ENCODE measurements at places on chromosomes 6 and 20.

DNA sequence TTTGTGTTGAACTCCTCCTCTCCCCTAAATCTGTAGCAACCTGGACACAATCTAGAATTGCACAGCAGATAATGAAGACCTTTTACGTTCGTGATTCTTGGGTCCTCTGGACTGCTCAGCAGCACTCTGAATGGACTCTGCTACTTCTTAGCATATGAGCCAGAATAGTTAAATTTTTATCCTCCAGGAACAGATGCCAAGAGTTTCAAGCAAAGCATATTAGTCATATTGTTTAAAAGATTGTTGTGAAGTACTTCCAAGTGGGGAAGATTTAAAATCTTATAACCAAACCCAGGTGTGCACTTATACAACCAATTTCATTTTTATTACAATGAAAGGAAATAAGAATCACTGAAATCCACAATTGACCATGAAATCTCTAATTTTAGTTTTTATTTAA is 118.9 kb upstream of the EXOC2 start:
- no peak for DNase-seq

- DNase-seq: no peak
Observed at GRCh38 chr6:18861204-18861603, 474.1 kb downstream of the RNF144B start.

DNA sequence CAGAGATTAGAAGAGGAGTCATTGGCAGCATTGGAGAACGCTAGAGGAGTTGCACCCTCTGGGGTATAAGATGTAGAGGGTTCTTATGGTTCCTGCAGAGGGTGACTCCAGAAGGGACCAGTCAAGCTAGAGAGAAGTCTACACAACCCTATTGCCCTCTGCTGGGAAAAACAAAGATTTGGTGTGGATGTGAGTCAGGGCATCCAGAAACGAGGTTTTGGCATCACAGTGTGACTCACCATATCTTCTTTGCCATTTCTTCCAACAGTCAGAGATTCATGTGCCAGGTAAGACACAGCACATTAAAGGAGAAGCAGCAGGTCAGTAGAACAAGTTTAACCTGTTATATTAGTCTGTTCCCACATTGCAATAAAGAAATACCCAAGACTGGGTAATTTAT is 598.8 kb downstream of the MAFB start:
- DNase-seq: no peak

DNA sequence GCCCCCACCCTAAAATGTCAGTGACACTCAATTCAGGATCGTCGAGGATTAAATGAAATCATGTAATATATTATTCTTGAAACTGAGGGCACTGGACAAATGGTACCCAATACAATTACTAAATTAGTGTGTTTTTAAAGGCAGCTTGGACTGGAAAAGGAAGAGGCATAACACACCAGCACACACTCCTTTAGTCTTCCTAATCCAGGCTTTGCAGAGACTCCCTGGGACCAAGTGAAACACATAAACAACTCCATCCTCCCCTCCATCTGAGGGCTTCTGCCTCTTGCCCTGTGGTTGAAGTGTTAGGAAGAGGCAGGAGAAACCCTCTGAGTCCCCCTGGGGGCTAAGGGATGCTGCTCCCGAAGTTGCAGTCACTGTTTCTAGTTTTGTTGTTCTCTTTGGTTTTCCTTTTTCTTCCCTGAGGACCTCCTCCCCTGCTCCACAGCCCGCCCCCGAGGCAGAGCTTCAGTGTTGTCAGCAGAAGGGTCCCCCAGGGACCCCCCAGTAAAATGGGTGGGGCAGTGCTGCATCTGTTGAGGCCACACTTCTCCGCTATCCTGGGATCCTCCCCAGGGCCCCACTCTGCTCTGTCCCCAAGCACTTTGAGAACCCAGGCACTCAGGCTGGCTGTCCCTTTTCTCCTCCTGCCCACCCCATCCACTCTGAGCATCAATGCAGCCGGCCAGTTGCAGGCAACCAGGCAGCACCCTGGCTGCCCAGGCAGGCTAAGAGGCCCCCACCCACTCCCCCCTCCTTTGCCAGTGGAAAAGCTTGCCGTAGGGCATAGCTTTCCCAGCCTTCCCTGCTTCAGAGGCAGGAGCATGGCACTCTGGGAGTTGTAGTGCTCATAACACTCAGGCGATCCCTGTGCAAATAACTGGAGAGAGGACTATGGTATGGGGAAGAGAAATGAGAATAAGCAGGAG is 5.9 kb downstream of the TMEM63B start:
- DNase-seq: peak; percentile 39

- DNase-seq: peak; percentile 5
Observed at GRCh38 chr6:38146021-38146733, 326.6 kb downstream of the ZFAND3 start.

GRCh38 chr6:158086504-158087223 is 81.4 kb downstream of the SERAC1 start:
- peak; percentile 64 for DNase-seq

DNA sequence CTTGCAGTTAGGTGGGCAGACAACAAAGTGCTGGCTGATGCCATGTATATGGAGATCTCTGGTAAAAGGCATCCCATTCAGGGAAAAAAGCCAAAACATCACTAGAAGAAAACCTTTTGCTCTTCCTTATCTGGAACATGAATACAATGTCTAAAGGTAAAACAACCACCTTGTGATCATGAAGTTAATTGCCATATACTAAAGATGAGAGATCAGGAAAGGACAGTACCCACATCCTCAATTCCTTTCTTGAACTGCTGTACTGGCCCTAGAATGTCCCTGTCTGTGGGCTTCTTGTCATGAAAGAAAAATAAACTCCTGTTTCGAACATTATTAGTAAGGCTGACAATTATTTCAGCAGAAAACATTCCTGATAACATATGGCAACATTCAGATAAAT is 19.3 kb downstream of the DEK start:
- no peak for DNase-seq

GRCh38 chr6:11542863-11543262 is 5.3 kb downstream of the TMEM170B start:
- DNase-seq: no peak

Measured in IMR-90 (cell line).